ENCODE measurements at places on chromosomes 5 and 9.

DNA sequence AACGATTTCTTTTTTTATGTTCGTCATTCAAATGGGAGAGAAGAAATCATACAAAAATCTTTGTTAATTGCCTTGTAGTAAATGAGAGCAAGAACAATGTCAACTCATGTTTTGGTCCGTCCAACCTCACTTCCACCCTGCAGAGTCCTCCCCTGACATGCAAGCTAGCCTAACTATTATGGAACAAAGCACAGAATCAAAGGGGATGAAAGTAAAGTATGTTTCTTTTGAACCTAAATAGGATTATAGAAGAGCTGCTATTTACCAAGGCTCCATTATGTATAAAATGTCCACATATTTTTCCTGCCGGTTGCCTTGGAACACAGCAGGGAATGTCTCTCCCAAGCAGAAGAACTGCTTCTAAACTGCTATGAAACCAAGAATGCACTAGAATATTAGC, 161.1 kb downstream of the MRPS30 start:
- no peak for DNase-seq

DNA sequence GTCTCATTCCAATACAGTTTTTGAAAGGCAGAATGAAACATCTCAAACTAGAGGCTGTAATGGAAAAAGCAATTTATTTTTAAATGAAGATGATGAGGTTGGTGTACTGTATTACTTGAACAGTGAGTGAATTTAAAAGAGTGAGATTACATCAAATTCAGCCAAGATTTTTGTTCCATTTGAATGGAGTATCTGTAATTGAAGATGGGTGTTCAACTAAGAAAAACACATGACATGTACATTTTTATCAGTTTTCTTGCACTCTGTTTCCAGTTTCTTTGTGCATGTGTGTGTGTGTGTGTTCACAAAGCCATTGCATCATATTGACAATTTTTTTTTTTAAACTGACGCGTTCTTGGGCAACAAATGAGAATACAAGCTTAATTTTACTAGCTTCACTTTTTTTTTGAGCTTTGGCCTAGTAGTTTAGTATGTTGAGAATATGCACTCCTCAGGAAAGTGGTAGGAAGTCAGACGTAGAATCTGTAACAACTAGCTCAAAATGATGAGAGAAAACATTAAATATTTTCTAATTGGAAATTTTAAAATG, 243.5 kb downstream of the MAST4 start:
- no peak for DNase-seq

DNA sequence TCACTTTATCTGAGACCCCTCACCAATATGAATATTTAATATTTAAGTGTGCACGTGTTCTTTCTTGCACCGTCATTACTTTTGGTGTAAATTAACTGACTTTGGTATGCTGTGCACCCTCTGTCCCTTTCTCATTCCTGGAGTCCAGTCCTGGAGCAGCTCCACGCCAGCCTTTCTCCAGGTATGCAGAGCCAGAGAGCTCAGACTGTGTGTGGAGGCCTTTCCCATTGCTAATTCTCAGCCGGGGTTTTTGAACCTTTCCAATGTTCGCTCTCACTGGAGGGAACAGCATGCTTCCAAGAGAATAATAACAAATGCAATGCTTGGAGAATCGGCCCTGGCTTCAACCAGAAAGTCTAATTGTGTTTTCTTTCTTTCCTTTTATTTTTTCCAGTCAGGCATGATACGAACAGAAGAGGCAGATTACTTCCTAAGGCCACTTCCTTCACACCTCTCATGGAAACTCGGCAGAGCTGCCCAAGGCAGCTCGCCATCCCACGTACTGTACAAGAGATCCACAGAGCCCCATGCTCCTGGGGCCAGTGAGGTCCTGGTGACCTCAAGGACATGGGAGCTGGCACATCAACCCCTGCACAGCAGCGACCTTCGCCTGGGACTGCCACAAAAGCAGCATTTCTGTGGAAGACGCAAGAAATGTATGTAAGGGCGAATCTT, 41.7 kb downstream of the ADAMTS16 start:
- DNase-seq: no peak

GRCh38 chr9:129708793-129709192, 43.3 kb downstream of the PRRX2 start:
- DNase-seq: no peak

GRCh38 chr5:41871852-41872251, 1.6 kb upstream of the OXCT1 start:
- no peak for DNase-seq

GRCh38 chr5:127085371-127085770, 12.1 kb upstream of the C5orf63 start:
- DNase-seq: no peak

GRCh38 chr9:113901221-113901688, 25.1 kb downstream of the ZNF618 start:
- no peak for DNase-seq

GRCh38 chr9:84322828-84323227, 17.7 kb downstream of the SLC28A3 start:
- no peak for DNase-seq

DNA sequence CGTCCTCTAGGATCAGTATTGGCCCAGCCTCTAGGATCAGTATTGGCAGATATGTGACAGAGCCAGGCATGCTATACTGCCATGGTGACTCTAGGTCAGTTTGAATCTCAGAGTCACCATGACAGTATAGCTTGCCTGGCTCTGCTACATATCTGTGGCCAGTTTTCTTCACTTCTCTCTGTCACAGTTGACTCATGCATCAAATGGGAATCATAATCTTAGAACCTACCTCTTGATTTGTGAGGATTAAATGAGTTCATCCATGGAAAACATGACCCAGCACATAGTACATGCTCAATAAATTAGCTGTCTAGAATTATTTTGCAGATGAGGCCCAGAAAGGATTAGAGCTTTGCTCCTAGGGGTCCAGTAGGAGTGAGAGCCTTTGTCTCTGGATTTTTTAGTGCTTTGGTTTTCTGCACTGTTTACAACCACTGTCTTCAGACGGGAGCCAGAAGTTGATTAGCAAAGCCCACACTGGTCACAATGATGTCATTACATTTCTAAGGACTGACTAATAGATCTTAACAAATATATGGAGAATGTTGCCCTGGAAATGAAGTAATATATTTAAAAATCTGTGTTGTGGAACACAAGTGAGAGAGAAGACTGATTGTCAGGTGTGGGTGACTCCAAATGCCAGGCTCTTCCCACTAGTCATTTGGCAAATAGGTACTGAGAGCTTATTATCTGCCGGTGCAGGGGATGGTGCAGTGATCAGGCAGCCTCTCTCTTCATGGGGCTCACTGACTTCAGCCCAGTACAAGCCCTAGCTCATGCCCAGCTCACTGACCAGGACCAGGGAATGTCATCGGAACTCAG, 76.0 kb downstream of the COL15A1 start:
- DNase-seq: no peak

DNA sequence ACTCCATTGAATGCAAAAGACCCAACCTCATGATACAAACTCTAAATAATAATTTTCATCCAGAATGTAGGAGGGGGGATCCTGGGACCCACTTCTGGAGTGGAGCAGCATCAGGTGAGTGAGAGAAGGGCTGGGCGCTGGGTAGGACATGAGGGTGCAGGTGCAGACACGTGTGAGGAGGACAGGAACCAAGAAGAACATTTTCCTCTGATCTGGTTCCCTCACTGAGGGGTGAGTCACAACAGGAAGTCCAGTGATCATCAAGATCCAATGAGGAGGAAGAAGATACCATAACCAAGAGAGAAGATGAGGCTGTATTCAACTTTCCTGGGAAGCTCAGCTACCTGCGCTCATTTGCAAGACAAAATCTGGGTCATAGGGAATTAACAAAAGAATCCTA, 57.4 kb downstream of the SFXN1 start:
- no peak for DNase-seq

DNA sequence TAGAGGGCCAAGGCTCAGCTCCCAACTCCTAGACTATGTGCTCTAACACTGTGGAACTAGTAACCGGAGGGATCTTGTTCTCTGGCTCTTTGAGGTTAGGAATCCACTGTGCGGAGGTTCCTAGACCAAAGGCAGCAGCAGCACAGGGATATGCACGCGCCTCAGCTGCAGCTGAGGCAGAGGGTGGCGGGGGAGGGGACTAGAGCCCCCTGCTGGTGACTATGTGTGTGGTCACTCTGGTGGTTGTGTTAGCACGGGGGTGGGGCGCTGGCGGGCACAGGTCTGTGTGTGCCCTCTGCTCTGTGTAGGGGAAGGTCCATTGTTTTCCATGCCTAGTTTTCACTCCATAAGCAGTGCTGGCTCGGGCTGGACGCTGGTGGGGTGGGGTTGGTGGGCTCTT, 458.0 kb upstream of the IZUMO3 start:
- no peak for DNase-seq

GRCh38 chr5:11084111-11084510, 323.1 kb upstream of the DAP start:
- DNase-seq: no peak

GRCh38 chr5:135391116-135391868, 7.7 kb downstream of the MACROH2A1 start:
- no peak for DNase-seq

- DNase-seq: no peak
Measured at GRCh38 chr9:3028535-3028934, 184.6 kb upstream of the PUM3 start.

DNA sequence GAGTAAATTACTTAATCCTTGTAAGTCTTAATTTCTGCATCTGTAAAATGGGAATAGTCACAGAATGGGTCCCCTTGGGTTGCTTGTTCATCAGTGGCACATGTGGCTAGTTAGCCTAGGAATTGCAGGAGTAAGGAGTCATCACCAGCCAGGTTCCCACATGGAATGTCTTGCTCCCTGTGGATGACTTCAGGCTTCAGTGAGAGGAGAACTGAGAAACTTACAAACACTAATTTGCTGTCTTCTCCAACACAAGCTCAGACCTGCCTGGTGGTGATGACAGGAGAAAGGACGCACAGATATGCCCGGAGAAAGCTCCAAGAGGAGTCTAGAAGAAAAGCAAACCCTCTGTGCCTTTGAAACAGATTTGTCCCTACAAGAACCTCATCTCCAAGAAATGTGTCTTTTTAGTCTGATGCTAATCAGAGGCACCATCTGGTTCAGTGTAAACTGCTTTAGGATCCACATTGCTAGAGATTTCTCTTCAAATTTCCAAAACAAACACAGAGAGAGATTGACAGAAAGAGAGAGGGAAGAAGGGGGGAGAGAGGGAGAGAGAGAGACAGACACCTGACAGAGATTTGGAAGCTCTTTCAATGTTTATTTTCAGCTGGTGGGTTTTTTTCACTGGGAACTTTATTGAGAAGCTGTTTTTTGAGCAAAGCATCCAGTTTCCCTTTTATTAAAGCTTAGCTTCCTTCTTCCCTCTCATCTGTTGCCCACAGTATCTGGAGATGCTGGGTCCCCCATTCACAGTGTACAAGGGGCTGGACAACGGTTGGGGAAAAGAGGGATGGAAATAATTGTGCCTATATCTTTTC, 128.3 kb downstream of the DOCK2 start:
- DNase-seq: no peak
